ENCODE measurements at places on chromosomes 12 and 14.

GRCh38 chr12:75086091-75087038 is 123.3 kb downstream of the KCNC2 start:
- no peak for DNase-seq

DNA sequence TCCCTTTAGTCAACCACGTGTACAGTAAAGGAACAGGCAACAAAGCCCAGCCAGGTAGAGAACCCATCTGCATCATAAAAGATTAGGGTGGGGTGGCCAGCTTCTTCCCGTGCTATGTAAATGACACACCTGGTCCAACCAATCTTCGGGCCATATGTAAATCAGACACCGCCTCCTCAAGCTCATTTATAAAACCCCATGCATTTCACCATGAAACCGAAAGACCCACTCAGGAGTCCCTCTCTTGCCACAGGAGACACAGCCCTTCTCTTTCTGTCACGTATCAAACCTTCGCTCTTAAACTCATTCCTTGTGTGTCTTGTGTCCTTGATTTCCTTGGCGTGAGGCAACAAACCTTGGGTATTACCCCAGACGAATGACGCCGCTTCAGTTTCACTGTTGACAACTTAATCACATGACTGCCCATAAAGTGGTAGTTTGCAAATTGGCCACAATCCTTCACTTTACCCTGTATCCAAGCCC is 59.8 kb upstream of the TBPL2 start:
- no peak for DNase-seq

DNA sequence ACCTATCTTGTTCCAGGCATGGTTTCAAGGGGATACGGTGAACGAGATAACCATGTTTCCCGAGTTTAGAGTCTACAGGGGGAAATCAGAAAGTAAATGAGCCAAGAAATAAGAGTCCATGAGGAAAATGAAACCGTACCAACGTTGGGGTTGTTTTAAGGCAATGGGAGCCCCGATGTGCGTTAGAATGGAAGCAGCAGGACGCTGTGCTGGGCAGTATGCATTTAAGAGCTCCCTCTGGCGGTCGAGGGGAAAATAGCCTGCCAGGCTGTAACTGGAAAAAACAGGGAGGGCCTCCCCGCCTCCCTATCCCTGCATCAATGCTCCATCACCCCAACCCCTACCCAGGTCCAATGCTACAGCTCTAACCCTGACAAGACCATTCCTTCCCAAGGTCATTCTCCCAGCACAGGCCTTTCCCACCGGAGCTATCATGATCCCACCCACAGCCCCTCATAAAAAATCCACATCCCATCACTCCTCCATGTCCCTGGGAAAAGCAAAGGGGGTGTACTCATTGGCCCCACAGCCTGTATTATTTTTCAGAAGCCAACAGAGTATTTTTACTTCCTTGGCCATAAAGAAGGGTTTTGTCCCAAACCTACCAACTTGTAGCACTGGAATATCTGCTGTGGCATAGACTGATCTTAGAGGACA is 226.3 kb upstream of the NOS1 start:
- peak; percentile 71 for DNase-seq

DNA sequence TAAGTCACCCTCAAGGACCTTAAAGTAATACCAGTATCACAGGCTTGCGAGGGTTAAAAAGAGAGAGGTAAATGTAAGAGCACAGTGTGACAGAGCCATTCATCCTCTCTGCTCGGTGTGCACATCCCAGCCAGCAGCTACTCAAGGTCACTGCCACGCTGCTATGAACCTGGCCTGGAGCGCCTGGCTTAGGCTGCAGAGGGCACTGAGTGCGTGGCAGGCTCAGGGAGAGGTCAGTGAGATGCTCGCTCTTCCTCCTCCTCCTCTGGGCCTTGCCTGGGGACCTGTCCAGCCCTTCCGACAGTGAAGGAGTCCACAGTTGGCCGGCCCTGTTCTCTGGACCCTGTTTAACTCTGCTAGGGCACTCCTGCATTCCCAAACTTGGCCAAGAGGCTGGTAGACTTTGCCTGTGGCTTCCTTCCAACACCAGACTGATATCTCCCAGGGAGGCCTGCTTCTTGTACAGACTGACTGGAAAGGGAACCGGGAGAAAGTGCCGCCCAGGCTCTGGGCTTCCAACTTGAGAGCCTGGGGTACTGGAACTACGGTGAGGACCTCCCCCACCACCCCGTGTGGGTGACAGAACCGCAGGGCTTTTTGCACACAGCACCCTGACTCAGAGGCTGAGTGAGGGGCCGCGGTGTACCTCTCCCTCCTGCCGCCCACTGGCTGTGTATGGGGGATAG is 62.6 kb upstream of the CORO1C start:
- DNase-seq, result no peak

DNA sequence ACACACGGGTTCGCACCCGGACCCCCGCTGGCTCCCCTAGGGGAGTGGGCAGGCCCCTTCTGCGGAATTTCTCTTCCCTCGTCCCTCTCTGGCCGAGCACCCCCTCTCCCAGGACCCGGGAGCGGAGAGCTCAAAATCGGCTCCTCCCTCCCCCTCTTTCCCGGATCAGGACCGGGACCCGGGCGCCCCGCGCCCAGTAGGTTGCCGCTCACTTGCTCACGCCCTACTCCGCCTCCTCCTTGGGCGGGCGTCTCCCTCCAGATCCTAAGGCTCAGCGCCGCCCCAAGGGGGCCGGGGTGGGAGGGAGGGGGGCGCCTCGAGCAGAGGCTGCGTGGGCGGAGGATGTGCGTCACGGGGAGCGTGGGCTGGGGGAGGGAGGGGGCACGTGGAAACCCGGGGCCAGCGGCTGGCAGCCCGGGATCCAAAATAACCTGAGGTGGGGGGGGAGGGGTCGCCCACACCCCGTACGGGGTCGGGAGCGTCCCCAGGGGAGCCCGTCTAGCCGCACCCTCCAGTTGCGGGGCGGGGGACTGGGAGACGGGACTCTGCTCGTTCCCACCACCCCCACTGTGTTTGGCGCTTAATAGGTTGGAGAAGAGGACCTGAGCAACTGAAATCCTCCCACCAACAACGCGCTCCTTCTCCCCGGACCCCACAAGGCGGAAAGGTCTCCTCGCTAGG is 1.8 kb upstream of the NAB2 start:
- peak; percentile 92 for DNase-seq

DNA sequence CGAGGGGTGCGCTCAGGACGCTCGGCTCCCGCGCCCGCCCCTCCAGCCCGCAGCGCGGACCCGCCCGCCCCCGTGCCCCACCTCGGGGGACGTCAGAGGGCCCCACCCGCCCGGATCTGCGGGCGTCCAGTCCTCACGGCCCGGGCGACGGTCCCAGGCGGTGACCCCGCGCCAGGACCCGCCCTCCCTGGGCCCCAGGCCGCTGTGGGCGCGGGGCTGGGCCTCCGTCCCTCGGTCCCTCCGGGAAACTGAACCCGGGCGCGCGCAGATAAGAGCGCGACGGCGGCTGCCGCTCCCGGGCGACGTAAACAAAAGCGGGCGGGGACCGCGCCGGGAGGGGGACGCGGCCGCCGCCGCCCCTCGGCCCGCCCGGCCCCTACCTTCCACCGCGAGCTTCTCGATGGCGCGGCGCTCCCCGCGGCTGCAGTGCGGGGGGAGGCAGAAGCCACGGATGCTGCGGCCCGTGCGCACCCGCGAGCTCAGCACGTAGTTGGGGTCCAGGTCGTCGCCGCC is 1.1 kb downstream of the CKB start:
- DNase-seq, result peak; percentile 64

GRCh38 chr14:61240206-61240605 is 40.9 kb downstream of the TMEM30B start:
- no peak for DNase-seq

DNA sequence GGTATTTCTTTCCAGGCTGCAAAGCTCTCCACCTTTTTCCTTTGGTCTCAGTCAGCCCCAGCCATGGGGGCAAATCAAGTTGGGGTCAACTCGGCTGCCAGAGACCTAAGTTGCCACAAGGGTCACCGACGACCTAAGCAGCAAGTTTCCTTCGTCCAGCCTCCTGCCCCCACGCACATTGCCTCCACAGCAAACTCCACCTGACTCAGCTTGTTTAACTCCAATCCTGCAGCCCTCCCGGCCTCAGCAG is 767 bp upstream of the KCNMB4 start:
- DNase-seq, result no peak

GRCh38 chr14:101729382-101729781 is 32.1 kb upstream of the PPP2R5C start:
- DNase-seq, result no peak

DNA sequence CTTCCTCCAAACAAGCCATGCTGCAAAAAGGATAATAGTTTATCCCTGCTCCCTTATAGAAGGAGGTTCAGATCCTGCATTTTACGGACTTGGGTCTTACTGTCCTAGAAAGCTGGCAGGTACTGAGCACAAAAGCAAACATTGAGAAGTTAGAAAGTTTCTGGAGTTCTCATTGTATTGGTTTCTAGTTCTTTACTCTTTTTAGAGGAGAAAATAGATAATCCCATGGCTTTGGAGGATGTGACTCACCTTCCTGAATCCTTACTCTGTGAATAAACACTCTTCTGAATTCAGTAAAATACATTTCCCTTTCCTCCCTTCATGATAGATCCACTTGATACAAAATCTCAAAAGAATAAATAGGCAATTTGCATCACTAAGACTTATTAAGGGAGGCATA is 188.9 kb downstream of the NPAS3 start:
- DNase-seq, result no peak

GRCh38 chr14:81348061-81348460 is 52.1 kb downstream of the STON2 start:
- DNase-seq, result peak; percentile 31

DNA sequence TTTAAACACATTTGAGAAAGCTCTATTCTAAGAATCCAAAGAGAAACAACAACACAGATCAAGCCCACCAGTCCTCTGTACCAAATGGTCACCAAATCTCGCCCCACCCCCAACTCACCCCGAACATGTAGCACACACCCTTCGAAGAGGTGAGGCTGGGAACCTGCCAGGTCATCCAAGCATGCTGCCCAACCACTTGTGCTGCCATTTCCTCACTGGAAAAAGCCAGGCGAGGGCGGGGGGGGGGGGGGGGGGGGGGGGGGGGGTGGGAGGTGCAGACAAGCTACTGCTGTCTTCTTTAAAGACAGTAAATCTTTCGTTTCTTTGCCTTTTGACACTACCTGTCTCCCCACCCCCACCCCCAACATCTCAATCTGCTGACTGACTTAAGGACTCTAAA is 59.9 kb downstream of the SETD3 start:
- DNase-seq, result no peak

- no peak for DNase-seq
Observed at GRCh38 chr12:62481843-62482540, 15.4 kb downstream of the MON2 start.

- no peak for DNase-seq
Observed at GRCh38 chr14:90332271-90332584, 487 bp upstream of the NRDE2 start.

- no peak for DNase-seq
Observed at GRCh38 chr12:89706551-89706950, 2.1 kb downstream of the ATP2B1 start.

DNA sequence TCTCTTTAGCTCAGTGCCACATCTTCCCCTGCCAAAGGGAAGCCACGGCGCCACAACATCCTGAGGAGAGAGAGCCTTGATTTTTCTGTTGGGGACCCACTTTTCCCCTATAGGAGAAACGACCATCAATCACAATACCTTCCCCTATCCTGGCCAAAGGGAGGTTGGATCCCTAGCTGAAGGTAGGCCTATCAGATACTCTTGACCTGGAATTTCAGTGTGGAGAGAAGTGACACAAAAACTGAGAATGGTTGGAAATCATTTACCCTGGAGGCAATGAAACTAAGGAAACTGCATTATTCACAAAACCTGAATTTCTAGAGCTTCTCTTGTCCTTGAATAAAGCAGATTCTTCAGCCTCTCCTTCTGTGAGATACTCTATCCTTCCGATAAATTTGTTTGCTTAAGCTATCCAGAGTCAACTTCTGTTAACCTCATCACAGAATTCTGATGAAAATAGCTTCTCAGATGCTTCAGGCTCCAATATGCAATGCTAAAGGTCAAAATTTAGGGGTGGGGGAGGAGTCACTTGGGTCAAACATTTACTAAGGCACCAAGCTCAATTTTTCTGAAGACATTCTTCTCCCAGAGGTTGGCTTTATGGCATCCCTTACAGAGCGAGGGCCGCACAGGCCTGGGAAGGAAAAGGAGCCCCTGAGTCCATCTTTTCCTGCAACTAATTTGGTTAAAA is 27.0 kb upstream of the DUSP6 start:
- no peak for DNase-seq

- DNase-seq, result peak; percentile 45
Observed at GRCh38 chr14:78154827-78155226, 15.3 kb upstream of the NRXN3 start.

DNA sequence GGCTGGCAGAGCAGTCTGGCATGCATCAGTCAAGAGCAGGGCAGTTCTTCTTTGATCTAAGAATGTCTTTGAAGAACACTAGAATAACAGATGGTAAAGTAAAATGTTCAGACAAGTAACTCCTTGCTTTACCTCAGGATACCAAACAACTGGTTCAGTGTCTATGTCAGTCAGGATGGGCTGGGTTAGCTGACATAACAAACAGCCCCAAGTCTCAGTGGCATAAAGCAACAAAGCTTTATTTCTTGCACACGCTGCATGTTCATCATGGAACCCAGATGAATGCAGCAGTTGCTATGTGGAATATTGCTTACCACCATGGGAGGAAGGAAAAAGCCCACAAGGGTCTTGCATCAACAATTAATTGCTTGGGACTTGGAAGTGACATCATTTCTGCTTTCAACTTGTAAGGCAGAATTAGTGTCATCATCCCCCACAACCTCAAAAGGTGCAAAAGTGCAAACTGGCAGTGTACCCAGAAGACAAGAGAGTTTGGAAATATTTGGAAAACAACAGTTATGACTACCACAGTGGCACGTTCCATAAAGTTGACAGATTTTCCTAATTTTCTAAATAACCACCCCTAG is 21.2 kb downstream of the GPRC5D start:
- no peak for DNase-seq

DNA sequence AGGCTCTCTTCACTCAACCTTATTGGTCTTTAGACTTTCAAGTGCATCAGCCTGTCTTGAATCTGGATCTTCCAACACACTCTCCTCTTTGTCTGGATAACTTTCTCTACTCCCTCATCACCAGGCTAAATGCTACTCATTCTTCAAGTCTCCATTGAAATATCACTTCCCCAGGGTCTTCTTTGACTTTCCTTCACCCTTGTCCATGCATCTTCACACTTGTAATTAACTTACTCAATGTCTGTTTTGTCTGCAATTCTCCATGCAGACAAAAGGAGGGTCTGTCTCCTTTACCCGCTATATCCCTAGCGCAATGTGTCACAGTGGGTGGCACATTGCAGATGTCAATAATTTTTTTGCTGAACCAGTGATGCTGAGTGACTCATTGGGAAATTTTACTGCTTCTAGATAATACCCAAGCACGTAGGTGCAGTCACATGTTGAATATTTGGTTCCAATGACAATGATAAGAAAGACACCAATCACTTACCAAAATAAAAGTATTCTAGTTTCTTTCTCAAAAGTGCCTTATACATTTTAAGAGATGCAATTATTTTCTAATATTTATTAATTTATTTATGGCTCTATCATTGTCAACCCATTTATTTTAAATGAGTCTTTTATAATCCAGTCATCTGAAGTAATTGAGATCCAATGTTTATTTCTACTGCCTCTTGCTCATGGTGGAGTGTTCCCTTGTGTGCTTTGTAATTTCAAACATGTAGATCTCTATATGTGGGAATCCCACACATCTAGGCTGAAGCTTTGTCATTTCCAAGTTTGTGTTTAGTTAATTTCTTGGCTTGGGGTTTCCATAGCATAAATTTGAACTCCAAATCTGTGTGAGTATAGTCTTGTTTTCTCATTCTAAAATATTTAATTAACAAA is 21.7 kb upstream of the RFC5 start:
- DNase-seq, result no peak

- DNase-seq, result peak; percentile 92
Observed at GRCh38 chr14:70425354-70425753, 8.5 kb upstream of the SYNJ2BP start.

- DNase-seq, result no peak
Observed at GRCh38 chr12:111469401-111469800, 63.7 kb downstream of the SH2B3 start.
